ENCODE measurements at places on chromosomes 2 and 18.

- no peak for DNase-seq
Measured at GRCh38 chr2:207041786-207042554, 102.7 kb downstream of the CPO start.

- no peak for DNase-seq
Measured at GRCh38 chr2:39730685-39731302, 48.3 kb downstream of the THUMPD2 start.

DNA sequence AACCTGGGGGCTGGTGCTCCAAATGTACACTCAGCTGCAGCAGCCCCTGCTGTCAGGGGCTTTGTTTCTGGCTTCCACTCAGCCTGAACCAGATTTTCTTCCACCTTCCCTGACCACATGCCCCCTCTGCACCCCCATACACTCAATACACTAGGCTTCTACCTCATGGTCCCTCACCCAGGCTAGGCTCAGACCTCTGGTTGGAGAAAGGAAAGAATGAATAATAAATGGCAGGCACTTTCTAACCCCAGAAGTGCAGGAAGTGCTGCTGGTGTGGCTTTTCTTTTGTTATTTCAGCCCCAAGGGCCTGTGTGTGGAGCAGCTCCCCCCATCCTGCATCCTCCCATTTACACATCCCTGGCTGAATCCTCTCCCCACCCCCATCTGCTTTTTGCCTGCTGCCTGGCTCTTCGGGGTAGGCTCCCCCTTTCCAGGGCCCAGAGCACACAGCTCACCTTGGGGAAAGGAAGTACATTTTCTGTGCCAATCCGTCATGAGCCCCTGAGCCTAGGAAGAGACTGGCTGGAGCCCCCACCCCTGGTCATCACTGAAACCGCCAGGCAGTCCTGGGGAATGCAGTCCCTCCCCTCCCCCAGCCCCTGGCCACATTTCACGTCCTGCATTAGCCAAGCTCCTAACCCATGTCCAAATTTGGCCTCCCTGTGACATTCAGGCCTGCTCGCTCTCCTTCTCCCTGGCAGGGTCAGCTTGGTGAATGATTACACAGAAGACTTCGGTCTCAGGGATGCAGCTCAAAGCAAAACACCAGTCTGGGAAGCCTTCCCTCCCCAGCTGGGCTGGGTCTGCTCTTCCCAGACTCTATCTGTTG is 2.6 kb downstream of the DYSF start:
- peak; percentile 20 for DNase-seq

GRCh38 chr2:200102971-200103370 is 147.6 kb downstream of the MAIP1 start:
- no peak for DNase-seq

DNA sequence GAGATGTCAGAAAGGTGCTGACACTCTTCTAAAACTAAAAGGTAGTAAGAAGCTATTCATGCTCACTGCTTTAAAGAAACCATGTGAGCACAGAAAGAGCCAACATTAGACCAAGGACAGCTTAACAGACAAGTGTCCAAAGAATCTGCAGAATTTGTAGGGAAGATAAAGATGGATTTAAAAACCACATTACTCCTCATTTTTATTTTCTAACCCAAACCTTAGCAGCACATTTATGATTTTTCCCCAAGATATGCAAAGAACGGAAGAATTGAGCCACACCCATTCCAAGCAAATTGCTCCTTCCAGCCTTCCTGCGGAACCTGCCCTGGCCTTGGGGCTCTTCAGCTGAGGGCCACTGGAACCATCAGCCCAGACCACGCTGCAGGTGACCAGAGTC is 26.9 kb downstream of the MBP start:
- DNase-seq, result no peak

DNA sequence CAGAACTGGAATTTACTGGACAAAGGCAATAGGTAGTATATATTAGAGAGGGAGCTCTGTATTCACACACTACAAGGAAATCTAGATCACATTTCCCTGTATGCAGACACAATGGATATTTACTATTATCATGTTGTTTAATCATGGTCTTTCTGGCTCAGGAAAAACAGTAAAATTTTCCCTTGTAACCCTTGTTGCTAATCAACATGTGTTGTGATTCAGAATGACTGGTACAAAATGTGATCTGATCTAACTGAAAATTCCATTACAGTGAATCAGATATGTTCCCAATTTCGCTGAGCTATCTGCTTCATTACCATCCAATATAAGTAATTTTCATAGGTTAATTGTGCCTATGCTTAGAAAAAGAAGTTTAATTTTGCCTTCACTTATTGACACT is 1109.7 kb downstream of the LRP1B start:
- DNase-seq, result no peak
